ENCODE measurements at places on chromosomes 7 and 10. TPM values are rescaled to one million over a fixed set of nuclear protein-coding genes. Genes with fewer than 3 reads are reported as not detected.

DNA sequence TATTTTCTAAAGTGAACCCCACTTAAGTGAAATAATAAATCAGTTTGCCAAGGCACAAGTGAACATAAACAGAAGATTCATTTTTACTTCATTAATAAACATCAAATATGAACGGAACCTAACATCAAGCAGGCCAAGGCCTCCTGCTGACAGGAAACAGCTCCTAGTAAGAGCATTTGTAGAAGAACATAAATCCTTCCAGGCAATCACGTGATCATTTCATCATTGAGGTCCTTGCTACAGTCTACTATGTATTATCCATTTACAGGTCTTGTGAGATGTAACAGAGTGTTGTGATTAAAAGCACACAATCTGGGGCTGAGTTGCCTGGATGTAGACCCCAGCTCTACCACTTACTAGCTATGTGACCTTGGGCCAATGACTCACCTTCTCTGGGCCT lies 70.6 kb downstream of the CALD1 start:
- DNase-seq, result no peak

DNA sequence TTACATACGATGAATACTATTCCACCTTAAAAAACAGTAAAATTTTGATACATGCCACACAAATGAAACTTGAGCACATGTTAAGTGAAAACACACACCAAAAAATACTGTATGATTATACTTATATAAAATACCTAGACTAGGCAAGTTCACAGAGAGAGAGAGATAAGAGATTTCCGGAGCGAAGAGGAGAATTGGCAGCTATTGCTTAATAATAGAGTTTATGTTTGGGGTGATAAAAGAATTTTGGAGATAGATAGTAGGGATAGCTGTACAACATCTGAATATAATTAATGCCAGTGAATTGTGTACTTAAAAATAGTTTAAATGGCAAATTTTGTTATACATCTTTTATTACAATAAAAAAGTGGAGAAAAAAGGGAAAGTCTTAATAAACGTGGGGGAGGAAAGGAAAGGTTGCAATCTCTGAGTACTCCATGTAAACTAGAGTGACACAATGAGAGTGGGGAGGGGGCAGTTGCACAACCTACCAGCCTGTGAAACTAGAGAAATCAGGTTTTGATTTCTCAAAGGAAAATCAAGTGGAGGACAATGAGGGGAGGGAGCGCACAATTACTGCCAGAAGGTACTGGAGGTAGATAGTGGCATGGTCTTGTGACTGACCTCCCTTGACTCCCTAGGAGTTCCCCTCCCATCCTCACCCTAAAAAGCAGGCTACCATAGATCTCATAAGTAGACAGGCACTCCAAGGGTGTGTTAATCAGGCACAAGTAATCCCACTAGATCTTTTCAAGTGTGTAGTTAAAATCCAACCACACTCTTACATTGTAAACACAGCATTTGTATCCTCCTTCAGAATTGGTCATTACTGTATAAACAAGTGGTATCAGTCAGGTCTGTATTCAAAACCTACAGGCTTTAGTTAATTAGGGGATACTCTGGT lies 31.6 kb upstream of the ANK3 start:
- no peak for DNase-seq

GRCh38 chr7:53768186-53768585 lies 732.8 kb downstream of the POM121L12 start:
- no peak for DNase-seq

DNA sequence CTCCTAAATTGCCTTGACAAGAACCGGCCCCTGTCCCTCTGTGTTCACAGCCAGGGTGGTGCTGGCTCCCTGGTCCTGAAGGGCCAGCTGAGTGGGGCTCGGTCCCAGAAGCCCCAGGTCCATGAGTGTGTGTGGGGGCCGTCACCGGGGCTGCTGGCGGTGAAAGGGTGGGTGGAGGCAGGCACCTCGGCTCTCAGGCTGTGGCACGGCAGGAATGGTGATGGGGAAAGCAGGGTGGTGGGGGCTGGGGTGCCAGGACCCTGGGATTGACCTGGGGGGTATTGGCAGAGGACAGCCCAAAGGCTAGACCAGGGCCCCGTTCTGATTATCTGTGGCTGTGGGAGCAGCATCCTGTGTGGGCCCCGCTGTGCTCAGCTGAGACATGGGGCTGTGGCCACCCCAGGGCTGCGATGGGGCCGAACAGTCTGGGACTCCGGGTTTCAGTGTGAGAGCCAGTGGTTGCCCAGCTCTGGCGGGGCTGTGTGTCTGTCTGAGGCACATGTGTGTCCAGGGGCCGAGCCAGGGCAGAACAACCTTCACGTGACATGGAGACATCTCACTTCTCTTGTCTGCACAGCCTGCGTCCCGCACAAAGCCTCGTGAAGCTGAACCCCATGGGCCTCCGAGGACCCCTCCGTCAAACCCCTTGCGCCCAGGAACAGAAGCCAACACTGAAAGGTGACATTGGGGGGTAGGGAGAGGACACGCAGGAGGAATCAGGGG lies 144.2 kb downstream of the ELFN1 start:
- DNase-seq, result no peak

DNA sequence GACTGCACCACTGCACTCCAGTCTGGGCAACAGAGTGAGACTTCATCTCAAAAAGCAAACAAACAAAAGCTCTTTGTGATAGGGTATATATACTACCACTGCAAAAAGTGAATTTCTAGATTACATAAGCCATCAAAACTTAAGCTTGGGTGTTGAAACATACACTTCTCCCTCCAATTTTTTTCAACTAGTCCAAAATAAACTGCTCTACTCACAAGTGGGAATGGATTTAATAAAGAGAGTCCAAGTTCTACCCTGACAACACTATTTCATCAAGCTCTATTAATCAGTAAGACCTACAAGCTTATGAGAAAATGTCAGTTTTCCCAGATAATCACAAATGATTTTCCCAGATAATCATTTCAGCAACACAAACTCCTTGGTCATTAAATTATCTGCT lies 82.7 kb downstream of the NT5C2 start:
- no peak for DNase-seq

DNA sequence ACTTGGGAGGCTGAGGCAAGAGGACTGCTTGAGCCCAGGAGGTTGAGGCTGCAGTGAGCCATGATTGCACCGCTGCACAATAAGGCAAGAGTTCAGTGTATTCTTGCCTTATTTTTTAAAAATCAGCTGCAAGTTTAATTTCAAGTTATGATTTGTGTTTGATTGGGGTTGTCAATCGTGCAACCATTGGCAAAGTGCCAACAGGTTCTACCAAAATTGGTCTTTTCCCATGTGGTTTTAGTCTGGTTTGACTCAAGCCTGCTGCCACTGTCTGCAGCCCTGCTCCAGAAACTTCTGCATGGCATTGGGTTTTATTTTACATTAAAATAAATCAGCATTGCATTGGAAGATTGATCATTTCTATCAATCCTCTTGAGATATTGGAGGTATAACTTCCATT lies 72.7 kb downstream of the PTPRE start:
- DNase-seq, result no peak

Gene BMPR1A
- total RNA-seq, result 69.4 TPM

Gene RBM48
- 9.4 TPM for total RNA-seq

Gene SLC18A3
- total RNA-seq, result not detected
